ENCODE measurements at places on chromosomes 7 and 10. TPM values are rescaled to one million over a fixed set of nuclear protein-coding genes. Genes with fewer than 3 reads are reported as not detected.
A peak's percentile ranks its signal among the peaks of the same experiment; 100 is the strongest.

RSPH10B gene
- not detected for total RNA-seq

MYPN gene
- 0.13 TPM for total RNA-seq

TWIST1 gene
- 22.0 TPM for total RNA-seq

DNA sequence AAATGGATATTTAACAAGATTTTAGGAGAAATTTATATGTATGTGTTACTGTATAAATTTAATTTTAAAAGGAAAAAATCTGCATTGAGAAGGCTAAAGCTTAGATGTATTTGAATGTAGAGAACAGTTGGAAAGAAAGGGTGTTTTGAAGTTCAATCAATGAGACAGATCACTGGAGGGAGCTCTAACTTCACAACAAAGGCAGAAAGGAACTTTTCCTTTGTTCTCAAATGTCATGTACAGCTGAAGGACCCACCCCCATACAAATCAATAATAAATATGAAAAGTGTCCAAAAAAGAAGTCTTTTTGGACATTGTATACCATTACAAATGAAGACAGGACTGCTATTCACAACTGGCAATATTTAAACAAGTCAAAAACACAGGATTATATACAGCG is 403.4 kb downstream of the DNAJB9 start:
- DNase-seq = peak; percentile 45

GRCh38 chr7:135800560-135800959 is 51.9 kb upstream of the FAM180A start:
- DNase-seq = no peak

DNA sequence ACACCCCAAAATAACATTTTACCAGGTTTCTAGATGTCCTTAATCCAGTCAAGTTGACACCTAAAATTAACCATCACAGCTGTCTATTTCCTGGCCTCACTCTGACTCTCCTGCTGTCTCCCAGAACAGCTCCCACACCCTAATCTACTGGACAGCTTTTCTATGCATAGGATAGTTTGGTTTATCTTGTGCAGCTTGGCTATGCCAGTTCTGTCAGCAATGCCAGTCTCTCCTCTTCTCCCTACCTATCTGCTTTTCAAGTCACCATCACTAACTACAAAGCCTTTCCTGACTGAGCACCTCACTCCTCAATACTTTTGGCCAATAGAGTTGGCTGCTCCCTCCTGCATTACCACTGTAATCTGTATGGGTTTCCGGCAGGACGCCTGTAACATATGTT is 5.0 kb downstream of the NCOA4 start:
- DNase-seq = no peak

GRCh38 chr7:7706556-7707172 is 11.7 kb downstream of the RPA3 start:
- DNase-seq = no peak

All from SK-MEL-5 (cell line).